ENCODE measurements at places on chromosomes 7 and 10.

- no peak for DNase-seq
Measured at GRCh38 chr10:106502641-106503040, 661.9 kb downstream of the SORCS1 start.

GRCh38 chr10:21976739-21977138 lies 26.8 kb downstream of the DNAJC1 start:
- DNase-seq: no peak

- DNase-seq: no peak
Measured at GRCh38 chr10:129780198-129780597, 183.9 kb downstream of the EBF3 start.

GRCh38 chr10:13815756-13816155 lies 229.0 kb downstream of the PRPF18 start:
- DNase-seq: no peak

DNA sequence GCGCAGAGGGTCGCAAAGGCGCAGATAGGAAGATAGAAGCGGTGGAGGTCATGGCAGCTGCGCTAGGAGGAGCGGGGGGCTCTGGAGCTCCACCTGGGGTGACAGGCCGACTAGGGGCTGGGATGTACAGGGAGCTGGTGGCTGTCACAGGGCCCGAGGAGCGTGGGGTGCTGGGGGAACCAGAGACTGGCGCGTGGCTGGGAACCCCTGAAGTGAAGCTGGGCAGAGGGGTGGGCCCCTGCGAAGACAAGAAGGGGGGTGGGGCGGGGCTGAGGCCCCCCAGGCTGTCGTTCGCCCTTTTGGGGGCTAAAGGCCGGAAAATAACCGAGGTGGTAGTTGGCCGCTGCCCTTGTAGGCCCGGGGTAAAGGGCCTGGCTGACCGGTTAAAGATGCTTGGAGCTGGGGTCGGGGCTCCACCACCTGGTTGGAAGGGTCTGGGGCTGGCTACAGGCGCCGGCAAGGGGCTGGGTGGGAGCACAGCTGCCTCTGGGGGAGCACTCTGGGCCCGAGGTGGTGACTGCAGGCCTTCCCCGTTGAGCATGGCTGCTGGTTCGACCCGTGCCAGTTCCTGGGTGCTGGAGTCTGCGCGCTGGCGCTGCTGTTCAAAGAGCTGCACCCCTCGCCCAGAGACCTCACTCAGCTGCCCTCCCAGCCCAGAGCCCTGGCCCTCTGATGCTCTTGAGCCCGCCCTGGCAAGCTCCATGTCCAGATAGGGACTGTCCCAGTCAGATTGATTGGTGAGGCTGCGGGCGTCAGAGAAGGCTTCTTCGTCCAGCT lies 6.8 kb upstream of the MYOZ1 start:
- DNase-seq: no peak

GRCh38 chr7:143382791-143383641 lies 1.9 kb downstream of the ZYX start:
- DNase-seq: no peak
